ENCODE measurements at places on chromosomes 7 and 10.

DNA sequence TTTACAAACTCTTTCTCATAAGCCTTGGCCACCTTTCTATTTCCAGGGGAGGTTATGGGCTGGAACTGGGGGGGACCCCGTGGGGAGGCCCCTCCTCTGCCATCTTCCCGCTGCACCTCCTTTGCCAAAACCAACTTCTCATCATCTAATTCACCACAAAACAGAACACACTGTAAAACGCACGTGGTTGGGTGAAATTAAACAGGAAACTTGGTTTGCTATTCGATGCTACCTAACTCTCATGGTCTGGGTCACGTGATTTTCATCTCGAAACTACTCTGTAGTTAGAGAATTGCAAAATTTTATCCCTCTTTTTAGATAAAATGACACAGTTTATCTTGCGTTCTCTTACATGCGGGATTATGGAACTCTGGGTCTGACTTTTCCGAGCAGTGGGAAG, 242.0 kb downstream of the ZMYND11 start:
- no peak for DNase-seq

DNA sequence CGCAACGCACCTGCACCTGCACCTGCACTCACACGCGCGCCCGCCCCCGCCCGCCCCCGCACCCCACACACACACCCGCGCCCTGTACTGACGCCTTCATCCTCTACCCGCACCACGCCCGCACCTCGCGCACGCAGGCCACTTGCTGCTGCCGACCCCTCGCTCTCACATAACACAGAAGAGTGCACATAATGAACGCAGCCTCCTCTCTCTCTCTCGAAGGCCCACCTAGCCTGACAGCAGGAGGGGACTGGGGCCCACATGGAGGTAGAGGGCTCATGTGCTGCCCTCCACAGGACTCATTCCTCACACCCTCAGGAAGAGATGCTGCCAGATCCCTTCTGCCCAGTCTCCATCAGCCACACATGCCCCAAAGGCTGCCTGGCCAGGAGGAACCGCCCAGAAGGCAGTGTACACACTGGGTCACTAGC, 432 bp upstream of the CAMK2B start:
- DNase-seq = no peak

DNA sequence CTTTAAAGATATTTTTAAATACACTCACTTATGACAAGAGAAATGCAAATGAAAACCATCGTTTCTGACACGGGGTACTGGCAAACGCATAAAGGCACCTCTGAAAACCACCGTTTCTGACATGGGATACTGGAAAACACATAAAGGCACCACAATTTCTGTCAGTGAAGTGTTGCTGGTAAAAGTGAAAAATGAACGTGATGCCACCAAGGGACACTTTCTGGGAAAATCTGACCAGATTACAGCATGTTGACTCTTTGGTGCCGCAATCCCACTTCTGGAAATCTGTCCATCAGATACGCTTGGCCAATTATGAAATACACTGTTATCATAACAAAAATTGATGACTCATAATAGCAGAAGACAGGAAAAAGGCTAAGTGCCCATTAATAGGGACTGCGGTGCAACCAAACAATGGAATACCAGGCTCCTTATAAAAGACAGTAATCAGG, 131.7 kb downstream of the ZMYND11 start:
- no peak for DNase-seq

- DNase-seq = no peak
Measured at GRCh38 chr10:77946084-77946483, 19.5 kb upstream of the DLG5 start.

- no peak for DNase-seq
Measured at GRCh38 chr10:31580646-31581045, 261.6 kb downstream of the ZEB1 start.

DNA sequence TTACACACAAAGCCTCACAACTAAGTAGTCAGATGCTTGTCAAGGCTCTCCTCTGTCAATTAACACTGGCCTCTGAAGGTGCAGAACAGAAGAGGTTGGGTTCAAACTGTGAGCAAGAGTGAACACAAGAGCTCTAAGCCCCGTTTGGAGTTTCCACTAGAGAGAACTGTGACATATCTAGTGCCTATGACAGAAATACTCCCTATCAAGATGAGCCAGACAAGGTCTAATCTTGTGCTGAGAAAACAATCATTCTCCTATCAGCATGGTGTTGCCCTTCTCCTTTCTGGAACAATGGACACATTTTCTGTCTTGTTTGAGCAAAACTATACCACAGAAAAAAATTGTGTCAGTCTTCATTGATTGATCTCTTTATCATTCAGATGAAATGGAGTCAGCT, 62.4 kb upstream of the CCDC71L start:
- no peak for DNase-seq

GRCh38 chr7:31995134-31995533, 75.1 kb downstream of the PDE1C start:
- no peak for DNase-seq

DNA sequence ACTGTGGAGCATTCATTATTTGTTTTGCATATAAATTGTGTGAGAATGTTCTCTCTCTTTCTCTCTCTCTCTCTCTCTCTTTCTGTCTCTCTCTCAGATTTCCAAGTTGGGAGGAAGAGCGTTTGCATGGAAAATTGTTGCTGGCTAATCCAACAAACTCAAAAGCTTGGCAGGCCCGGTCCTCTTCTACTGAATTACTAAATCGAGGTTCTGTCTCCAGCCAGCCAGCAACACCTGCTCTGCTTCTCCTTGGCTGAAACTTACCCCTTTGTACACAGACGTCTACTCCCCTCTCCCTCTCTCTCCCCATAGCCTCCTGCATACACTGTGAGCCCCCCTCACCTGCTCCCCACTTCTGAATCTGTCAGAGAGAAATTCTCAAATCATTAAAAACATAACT, 996.4 kb upstream of the AUTS2 start:
- peak; percentile 85 for DNase-seq

GRCh38 chr7:97179454-97180104, 62.1 kb downstream of the SDHAF3 start:
- DNase-seq = peak; percentile 82

GRCh38 chr7:155449869-155450557, 7.9 kb upstream of the EN2 start:
- no peak for DNase-seq

DNA sequence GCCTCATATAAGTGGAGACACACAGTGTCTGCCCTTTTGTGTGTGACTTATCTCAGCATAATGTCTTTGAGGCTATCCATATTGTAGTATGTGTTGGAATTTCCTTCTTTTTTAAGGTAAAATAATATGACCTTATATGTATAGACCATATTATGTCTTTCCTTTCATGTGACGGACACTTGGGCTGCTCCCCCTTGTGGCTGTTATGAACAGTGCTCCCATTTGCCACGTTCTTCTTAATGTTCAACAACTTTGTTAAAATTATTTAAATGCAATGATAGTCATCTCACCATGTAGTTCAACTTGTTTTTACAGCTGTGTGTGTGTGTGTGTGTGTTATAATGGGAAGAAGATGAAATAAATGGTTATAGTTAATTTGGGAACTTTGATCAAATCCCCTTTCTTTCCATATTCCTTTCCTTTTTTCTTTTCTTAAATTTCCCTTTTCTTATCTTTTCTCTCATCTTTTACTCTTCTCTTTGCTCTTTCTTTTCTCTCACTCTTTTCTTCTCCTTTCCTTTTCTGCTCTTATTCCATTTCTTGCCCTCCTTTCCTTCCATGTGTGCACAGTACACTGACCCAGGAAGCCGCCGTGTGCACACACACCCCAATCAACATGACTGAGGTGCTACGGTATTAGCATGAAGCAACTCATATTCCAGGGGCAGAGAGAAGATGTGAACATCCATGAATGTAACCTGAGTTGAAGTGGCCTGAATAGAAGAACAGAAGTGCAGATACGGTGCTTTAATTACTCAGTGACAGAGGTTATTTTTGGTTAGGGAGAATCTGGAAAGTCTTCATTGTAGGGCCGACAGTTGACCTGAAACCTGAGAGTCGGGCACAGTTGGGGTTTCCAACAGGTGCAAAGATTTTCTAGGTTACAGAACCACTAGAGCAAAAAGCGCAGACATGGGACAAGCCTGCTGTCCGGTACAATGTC, 596.6 kb downstream of the SDK1 start:
- peak; percentile 84 for DNase-seq

DNA sequence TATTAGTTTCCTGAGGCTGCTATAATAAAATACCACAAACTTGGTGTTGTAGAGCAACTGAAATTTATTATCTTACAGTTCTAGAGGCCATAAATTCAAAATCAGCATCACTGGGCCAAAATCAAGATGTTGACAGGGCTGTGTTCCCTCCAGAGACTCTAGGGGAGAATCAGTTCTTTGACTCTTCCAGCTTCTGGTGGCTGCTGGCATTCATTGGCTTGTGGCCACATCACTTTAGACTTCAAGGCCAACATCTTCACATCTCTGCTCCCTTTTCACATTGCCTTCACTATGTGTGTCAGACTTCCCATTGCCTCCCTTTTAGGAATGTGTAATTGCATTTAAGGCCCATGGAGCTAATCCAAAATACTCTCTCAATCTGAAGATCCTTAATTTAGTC, 1.6 kb upstream of the MRPS33 start:
- no peak for DNase-seq

- no peak for DNase-seq
Measured at GRCh38 chr7:126394406-126394805, 858.3 kb downstream of the GRM8 start.

GRCh38 chr10:51097546-51097945, 23.3 kb downstream of the PRKG1 start:
- DNase-seq = no peak

- peak; percentile 27 for DNase-seq
Measured at GRCh38 chr7:147980826-147981813, 609.4 kb upstream of the C7orf33 start.

DNA sequence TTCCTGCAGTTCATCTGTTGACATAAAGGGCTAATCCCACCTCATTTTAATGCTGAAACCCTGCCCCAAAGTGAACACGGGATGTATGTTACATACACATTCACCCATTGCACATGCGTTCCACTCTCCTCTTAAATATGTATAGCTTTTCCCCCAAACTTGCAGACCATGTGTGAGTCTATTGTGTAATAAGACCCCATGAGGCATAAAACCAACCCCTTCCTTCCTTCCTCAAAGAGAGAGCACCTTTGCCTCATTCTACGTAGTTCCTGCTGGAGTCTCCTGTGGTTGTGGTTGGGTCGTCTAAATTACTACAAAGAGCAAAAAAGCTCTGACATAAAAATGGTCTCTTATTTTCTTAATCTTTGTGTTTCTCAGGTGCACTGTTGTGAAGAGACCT, 345.7 kb upstream of the KLF6 start:
- DNase-seq = peak; percentile 14

- DNase-seq = peak; percentile 17
Measured at GRCh38 chr7:13980474-13980873, 9.0 kb downstream of the ETV1 start.

DNA sequence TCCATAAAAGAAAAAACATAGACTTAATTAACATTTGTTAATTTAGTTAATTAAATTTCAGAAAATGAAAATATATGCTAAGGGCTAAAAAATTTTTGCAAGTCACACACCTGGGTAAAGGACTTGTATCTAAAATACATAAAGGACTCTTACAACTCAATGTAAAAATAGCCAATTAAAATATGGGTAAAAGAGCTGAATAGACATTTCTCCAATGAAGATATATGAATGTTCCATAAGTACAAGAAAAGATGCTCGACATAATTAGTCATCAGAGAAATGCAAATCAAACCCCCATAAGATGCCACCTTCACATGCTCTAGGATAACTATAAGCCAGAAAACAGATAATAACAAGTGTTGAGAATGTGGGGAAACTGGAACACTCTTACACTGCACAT, 144.4 kb upstream of the NOBOX start:
- no peak for DNase-seq

- no peak for DNase-seq
Measured at GRCh38 chr7:32126843-32127242, 56.6 kb upstream of the PDE1C start.

DNA sequence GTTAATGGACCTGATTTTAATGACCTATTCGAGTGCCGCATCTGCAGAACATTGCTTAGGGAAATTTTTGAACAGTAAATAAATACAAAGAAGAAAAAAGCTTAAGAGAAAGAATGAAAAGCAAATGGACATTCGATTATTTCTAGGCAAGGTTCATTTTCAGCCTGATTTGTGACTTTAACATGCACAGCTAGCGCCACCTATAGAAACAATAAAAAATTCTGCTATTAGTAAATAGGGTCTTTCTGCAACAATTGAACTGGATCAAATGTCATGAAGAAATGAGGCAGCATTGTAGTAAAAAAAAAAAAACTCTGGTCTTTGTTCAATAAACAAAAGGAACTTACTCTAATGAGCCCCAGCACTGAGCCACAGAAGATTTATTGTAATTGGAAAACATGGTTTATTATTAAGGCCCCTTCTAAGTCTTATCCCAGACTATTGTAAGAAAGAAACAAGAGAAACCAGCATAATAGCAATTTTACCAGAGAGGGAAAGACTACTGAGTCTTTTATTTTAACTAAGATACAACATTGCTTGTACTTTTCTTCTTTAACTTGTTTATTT, 41.4 kb upstream of the GHITM start:
- peak; percentile 58 for DNase-seq

DNA sequence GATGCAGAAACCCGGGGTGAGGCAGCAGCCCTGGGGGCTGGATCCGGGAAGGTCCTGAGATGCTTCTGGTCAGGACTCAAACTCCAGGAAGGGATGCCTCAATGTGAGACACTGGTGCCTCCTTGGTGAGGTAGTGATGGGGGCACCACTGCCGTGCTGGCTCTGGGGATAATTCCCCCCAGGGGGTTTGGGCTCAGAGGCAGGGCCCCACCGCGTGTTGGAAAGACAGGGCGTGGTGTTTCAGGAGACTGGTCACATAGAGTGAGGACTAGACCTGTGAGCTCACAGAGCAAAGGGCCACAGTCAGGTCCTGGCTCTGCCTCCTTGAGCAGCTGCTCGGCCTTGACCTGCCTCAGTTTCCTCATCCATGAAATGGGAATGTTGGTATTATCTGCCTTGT, 361.9 kb downstream of the GLRX3 start:
- DNase-seq = no peak

- DNase-seq = no peak
Measured at GRCh38 chr7:119033641-119034040, 809.1 kb downstream of the ANKRD7 start.

DNA sequence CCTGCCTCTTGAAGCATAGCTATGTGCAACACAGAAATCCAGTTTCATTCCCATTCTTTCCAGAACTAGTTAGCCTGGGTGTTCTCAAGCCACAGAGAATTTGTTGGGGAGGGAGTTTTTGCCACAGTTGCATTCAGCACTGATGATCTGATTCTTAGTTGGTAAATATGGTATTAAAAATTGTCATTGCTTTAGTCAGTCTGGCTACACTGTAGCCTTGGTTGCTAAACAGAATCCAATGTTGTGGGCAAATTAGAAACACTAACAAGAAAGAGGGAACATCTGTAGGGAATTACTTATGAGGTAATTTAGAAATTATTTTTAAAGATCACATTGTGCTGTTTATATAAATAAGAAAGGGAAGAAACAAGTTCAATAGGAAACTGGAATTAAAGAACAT, 57.0 kb upstream of the CC2D2B start:
- no peak for DNase-seq

- DNase-seq = peak; percentile 23
Measured at GRCh38 chr7:93374345-93374940, 142.3 kb downstream of the VPS50 start.
